Mesenteric fat pad (tissue), 1 donor: ENCODE measurements at places on chromosomes 7 and 10.

- DNase-seq: no peak
Measured at GRCh38 chr7:41573015-41573414, 129.9 kb downstream of the INHBA start.

DNA sequence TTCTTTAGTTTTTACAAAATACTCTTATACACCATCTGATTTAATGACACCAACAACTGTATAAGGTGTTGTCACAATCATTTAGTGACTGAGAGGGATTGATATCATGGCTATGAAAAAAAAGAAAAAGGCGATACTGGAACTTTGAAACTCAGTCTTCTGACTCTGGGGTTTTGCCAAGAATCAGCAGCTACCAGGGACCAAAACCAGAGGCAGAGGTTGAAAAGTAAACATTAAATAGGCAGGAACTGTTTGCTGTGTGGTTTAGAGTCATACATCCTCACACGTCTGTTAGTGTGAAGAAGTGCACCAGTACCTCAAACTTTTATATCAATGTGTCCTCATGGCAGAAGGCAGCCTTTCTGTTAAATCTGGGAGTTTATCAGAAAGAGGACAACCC is 19.9 kb upstream of the GGCT start:
- DNase-seq: no peak

- DNase-seq: no peak
Measured at GRCh38 chr10:85608706-85609105, 757.9 kb downstream of the GRID1 start.

GRCh38 chr7:66238773-66239466 is 33.8 kb downstream of the TPST1 start:
- DNase-seq: no peak

GRCh38 chr7:87628780-87629569 is 777 bp downstream of the RUNDC3B start:
- peak; percentile 86 for DNase-seq
